ENCODE measurements at places on chromosomes 3 and 15.

- no peak for DNase-seq
These were observed 706.6 kb downstream of the SI start for GRCh38 chr3:164371681-164372080.

GRCh38 chr15:60905587-60905986, 323.5 kb downstream of the RORA start:
- DNase-seq = no peak

GRCh38 chr3:147702509-147702908, 293.3 kb downstream of the ZIC1 start:
- DNase-seq = no peak

GRCh38 chr3:113914646-113915045, 33.2 kb upstream of the ZDHHC23 start:
- DNase-seq = no peak

GRCh38 chr3:105260385-105260784, 106.3 kb upstream of the ALCAM start:
- DNase-seq = no peak

GRCh38 chr3:122312826-122313225, 12.2 kb upstream of the CSTA start:
- no peak for DNase-seq

DNA sequence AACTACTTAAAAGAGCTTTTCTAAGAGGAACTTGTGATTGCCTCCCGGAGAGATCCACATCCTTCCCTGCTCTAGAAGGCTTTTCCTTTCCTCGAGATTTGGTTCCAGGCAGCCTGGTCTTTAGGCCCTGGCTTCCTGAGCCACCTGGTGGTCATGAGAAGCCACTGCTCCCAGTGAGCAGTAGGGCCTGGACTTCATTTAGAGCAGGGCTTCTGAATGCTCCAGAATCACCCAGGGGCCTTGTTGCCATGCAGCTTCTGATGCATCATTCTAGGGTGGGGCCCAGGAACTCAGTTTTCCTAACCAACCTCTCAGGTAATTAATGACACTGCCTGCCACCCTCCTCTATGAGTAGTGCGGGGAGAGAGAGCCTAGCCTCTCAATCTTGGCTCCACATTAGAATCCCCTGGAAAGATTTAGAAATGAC, 29.6 kb downstream of the PSMD6 start:
- DNase-seq = peak; percentile 72

- DNase-seq = no peak
These were observed 43.4 kb downstream of the CD200 start for GRCh38 chr3:112376241-112376911.

GRCh38 chr3:186772701-186773417, 10.5 kb upstream of the EIF4A2 start:
- peak; percentile 72 for DNase-seq

- no peak for DNase-seq
These were observed 655.0 kb downstream of the EPHA3 start for GRCh38 chr3:89762405-89762804.

GRCh38 chr3:123778991-123779622, 105.0 kb downstream of the MYLK start:
- no peak for DNase-seq

- no peak for DNase-seq
These were observed 161.5 kb downstream of the FEZF2 start for GRCh38 chr3:62211675-62212429.

DNA sequence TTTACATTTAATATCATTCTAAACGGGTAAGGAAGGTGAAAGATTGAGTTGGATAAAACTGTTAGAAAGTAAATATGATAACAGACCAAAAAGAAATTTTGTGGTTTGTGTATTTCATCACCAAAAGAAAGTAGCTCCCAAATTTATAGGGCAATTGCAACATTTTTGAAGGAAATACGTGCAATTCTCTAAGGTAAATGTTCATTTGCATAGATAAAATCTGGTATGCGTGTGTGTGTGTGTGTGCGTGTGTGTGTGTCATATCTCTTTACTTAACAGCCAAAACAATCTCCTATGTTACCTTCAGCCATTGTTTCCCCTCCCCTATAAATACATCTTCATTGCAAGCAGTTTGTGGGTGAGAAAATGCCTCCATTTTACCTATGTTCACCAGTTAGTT, 208.4 kb downstream of the TNIK start:
- DNase-seq = no peak

DNA sequence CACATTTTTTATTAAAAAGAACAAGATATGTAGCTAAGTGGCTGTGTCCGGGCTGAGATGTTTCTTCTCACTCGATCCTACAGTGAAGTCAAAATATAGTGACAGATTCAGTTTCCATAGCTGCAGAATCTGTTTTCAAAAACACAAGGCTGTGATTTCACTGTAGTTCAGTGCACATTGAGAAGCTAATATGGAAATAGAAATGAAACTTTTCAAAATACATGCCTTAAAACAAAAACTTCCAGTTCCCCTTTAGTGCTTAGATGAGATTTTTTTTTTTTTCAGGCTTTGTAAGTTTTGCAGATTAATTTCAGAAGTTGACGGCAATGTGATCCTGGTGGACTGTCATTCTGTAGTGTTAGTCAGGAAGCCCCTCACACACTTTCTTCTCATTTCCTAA, 23.8 kb upstream of the TRAK1 start:
- no peak for DNase-seq

GRCh38 chr3:132037581-132037980, 2.8 kb upstream of the CPNE4 start:
- no peak for DNase-seq

GRCh38 chr3:158104431-158104921, 1.7 kb downstream of the SHOX2 start:
- DNase-seq = no peak

DNA sequence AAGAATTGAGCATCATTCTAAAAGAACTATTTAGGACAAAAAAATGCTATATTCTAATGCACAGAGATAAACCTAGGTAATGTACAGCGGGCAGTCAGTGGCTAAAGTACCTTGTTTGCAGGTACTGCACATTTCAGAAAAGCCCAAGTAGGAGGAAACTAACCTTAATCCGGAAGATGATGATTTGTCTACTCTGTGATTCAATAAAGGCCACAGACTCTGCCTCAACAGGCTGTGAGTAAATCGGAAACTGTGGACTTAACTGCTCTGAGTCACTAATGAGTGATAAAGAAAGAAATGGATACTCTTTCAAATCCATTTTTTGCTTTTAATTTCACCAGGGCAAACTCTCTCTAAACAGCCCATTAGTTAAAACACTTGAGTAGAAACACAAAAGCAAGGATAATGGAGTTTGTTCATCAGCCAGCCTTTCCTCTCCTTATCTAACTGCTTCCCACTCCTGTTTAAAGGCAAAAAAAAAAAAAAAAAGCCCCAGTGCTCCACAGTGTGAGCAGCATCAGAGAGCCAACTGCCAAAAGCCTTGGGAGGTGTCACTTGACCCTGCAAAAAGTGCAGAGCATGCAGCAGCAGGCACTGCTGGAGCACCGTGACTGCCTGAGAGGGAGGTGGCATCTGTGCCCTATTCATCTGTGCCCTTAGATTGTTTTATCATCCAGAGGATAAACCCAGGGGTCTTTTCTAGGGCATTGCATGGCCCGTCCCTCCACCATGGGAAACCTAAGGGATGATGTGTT, 187.7 kb downstream of the SATB1 start:
- DNase-seq = no peak

DNA sequence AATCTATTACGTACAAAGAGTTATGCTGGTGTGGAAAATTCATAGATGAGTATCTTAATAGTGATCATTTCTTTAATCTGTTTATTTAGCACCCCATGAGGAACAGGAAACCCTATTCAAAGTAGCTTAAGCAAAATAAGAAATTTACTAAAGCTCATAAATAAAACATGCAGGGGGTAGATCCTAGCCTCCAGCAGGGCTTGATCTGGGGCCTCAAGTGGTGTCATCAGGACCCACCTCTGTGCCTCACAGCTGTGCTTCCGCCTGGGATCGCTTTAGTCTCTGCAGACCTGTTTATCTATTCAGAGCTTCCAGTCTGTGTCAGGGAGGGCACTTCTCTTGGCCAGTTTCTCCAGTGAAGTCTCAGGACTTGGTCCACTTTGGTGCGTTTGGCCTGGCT, 171.0 kb upstream of the SLC24A5 start:
- no peak for DNase-seq

- no peak for DNase-seq
These were observed 66.0 kb downstream of the PDZRN3 start for GRCh38 chr3:73558727-73559075.

DNA sequence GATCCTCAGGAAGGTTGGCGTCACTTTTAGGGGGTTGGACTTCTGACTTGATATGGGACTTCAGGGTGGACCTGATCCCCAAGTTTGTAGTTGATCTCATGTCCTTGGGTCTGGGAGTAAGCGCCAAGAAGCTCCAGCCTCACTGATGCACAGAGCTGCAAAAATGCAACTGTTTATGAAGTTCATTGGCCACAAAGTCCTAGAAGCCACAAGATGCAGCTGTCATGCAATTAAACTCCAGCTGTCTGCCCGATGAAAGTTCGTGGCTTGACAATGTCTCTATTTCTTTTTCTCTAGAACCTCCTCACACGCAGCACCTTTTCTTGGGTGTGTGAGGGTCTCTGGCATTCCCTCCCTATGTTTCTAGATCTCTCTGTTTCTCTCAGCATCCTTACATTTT, 9.2 kb upstream of the ACAN start:
- no peak for DNase-seq
